ENCODE measurements at places on chromosomes 12 and 14. TPM values are rescaled to one million over a fixed set of nuclear protein-coding genes. Genes with fewer than 3 reads are reported as not detected.
A peak's percentile ranks its signal among the peaks of the same experiment; 100 is the strongest.

Gene SMIM41
- not detected for total RNA-seq

Gene JAG2
- total RNA-seq: 17.6 TPM

Gene DDHD1
- total RNA-seq: 12.7 TPM

Gene SYCP3
- not detected for total RNA-seq

Gene TSPAN8
- 289 TPM for total RNA-seq

DNA sequence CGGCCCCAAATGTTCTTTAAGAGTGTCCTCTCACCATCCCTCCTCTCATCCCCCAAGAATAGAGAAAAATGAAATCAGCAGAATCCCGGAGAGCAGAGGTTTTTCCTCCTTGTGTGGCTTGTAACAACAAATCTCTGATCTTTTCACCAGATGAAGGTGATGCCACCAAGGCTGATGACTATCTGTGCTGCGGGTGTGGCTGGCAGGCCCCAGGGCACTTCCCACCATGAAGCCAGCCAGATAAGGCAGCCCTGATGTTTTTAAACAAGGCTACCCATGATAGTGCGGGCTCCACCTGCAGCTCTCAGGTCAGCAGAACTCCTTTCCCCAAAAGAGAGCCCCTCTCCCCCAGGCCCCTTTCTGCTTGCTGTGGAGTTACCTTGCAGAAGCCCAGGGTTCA, 58.0 kb upstream of the PARP11 start:
- H3K27ac ChIP-seq: no peak overlapping the region
- no peaks in the 10 kb centered on the region for H3K27me3 ChIP-seq
- no peaks in the 10 kb centered on the region for H3K36me3 ChIP-seq
- no peak for DNase-seq

DNA sequence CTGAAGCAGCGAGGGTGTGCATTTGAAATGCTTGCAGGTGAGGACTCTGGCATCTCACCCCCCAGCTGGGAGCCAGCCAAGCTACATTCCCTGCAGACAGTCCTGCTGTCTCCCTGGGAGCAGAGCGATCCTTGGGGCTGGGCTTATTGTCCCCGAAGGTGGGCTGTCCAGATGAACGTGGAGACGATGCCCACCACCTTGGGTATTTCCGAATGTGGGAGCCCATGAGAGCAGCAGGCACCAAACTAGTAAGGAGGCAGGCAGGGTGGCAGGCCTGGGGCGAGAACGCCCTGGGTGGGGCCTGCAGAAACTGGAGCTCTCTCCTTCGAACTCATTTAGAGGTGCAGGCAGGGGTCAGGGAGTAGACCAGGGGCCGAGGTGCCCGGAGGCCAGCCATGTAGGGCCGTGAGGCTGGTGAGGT, 18.5 kb downstream of the ZBTB42 start:
- H3K4me1 ChIP-seq: peaks cover 4% of the 10 kb centered on the region
- peaks cover 9% of the 10 kb centered on the region for H3K27me3 ChIP-seq
- peaks cover 28% of the 10 kb centered on the region for H3K36me3 ChIP-seq
- no peak for DNase-seq
- no peak overlapping the region for H3K4me3 ChIP-seq
- no peak overlapping the region for H3K27ac ChIP-seq

DNA sequence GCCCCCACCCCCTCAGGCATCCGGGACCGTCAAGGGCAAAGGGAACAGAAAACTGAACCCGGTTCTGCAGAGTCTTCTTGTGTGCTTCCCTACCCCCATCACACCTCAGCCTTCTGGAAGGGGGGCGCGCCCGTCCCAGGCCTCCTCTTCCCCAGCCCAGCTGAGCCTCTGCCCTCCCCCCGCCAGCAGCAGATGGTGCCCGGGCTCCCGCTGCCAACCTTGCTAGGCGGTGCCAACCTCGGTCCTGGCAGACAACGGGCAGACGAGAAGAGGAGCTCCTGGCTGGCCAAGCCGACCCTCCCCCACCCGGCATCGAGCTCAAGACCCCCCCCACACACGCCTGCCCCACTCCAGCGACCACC, 8.7 kb downstream of the STAC3 start:
- H3K36me3 ChIP-seq: peaks cover 69% of the 10 kb centered on the region
- H3K4me1 ChIP-seq: peaks cover 30% of the 10 kb centered on the region
- no peak for DNase-seq
- peak overlapping the region; percentile 43 for H3K27ac ChIP-seq
- H3K4me3 ChIP-seq: peak overlapping the region; percentile 47

DNA sequence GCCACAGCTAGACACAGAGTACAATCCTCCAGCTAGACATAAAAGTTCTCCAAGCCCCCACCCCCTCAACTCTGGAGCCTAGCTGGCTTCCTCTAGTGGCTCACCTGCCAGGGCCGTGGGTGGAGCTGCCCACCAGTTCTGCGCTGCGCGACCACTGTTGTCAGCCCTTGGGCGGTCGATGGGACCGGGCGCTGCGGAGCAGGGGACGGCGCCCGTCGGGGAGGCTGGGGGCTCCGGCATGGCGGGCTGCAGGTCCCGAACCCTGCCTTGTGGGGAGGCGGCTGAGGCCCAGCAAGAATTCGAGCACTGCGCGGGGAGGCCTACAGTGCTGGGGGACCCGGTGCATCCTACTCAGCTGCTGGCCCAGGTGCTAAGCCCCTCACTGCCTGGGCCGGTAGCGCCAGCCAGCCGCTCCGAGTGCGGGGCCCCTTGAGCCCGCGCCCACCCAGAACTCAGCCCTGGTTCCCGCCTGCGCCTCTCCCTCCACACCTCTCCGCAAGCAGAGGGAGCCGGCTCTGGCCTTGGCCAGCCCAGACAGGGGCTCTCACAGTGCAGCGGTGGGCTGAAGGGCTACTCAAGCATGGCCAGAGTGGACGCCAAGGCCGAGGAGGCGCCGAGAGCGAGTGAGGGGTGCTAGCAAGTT, 51.0 kb downstream of the RTN1 start:
- DNase-seq: no peak
- H3K36me3 ChIP-seq: no peaks in the 10 kb centered on the region
- H3K27me3 ChIP-seq: peaks cover 26% of the 10 kb centered on the region
- H3K4me3 ChIP-seq: no peak overlapping the region
- no peak overlapping the region for H3K27ac ChIP-seq
- H3K4me1 ChIP-seq: no peaks in the 10 kb centered on the region

DNA sequence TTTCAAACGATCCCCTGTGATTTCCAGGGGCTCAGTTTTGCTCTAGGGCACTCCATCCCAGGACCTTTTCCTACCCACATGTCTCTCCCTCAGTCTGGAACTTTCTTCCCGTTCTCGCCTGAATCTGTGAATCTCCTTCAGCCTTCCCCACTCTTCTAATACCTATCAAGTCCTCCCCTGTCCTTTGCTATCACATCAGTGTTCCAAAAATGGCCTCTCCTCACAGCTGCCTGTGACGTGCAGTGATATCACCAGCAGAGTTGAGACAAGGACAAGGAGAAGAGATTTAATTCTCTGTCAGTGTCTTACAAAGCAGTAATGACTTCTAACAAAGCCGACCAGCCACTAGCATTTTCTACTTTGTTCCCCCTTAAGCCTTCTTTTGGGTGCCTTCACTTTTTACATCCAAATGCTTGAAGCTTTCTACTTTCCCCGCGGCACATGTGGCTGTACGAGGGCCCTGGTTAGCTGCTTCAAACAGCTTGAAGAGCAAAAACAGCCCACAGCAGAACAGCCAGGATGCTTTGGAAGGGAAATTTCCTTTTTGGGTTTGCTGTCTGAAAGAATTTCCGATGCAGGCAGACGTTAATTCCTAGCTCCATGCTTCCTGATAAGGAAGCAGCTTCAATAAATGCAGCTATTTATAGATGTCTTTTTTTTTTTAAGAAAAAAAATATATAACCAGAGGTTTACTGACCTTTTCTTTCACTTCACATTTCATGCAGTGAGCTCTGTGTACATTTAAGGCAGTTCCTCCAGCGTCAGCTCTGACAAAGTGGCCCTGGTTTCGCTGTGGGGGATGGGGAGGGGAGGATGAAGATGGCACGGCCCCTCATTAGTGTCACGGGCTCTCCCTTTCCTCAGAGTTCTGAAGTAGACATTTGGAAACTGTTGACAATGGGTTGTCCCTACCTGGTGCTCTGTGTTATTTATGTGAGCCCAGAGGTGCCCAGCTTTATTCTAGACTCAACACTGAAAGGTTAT, 109.3 kb downstream of the ETV6 start:
- no peak overlapping the region for H3K4me3 ChIP-seq
- H3K36me3 ChIP-seq: peaks cover 20% of the 10 kb centered on the region
- DNase-seq: no peak
- no peaks in the 10 kb centered on the region for H3K27me3 ChIP-seq

DNA sequence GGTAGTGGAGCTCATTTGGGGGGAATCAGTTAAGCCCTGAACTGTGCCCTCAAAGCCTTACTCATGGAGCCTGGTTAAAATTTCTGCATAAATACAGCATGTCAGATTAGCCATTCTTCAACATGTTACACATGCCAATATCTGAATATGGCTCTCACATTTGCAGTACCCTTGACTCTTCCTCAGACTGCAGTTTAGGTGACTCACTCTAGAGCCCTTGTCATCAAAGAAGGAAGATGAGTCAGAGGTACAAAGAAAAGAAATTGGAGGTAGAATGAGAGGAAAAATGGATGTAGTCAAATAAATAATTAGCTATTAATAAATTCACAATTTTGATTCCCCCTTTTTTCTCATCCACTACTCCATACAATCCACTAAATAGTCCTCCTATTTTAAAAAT, 23.6 kb upstream of the OR4K2 start:
- no peaks in the 10 kb centered on the region for H3K36me3 ChIP-seq
- DNase-seq: no peak
- no peaks in the 10 kb centered on the region for H3K27me3 ChIP-seq
- no peak overlapping the region for H3K27ac ChIP-seq
- H3K4me3 ChIP-seq: no peak overlapping the region
- H3K4me1 ChIP-seq: no peaks in the 10 kb centered on the region

- no peaks in the 10 kb centered on the region for H3K27me3 ChIP-seq
- H3K4me3 ChIP-seq: no peak overlapping the region
- H3K4me1 ChIP-seq: no peaks in the 10 kb centered on the region
- DNase-seq: no peak
- no peaks in the 10 kb centered on the region for H3K36me3 ChIP-seq
These were observed 11.6 kb downstream of the SIX1 start for GRCh38 chr14:60637479-60638315.

GRCh38 chr14:34460295-34460694, 1.7 kb downstream of the SPTSSA start:
- H3K27ac ChIP-seq: no peak overlapping the region
- H3K4me3 ChIP-seq: peak overlapping the region; percentile 82
- H3K36me3 ChIP-seq: peaks cover 33% of the 10 kb centered on the region
- no peaks in the 10 kb centered on the region for H3K4me1 ChIP-seq
- H3K27me3 ChIP-seq: no peaks in the 10 kb centered on the region
- no peak for DNase-seq

- no peak overlapping the region for H3K27ac ChIP-seq
- H3K36me3 ChIP-seq: peaks cover 32% of the 10 kb centered on the region
- no peaks in the 10 kb centered on the region for H3K27me3 ChIP-seq
These were observed 203 bp downstream of the NFATC4 start for GRCh38 chr14:24368212-24368561.

DNA sequence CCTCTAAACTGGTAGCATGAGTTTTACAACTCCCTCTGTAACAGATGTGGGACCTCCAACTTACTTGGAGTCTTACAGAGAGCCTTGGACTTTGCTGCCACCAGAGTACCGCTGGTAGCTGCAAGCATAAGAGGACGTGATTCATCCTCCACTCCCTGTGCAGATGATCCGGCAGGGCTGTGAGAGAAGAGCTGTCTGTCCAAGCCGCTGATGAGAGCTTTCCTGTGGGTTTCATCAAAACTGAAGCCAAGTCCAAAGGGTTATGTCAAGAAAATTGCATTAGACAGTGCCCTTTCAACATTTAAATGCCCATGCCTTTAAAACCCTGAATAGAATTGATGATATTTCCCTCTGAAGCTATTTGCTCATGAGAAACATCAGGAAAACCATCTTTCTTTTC, 85.8 kb downstream of the LLPH start:
- H3K36me3 ChIP-seq: no peaks in the 10 kb centered on the region
- H3K27ac ChIP-seq: no peak overlapping the region
- H3K4me1 ChIP-seq: peaks cover 5% of the 10 kb centered on the region
- peaks cover 40% of the 10 kb centered on the region for H3K27me3 ChIP-seq
- H3K4me3 ChIP-seq: no peak overlapping the region

DNA sequence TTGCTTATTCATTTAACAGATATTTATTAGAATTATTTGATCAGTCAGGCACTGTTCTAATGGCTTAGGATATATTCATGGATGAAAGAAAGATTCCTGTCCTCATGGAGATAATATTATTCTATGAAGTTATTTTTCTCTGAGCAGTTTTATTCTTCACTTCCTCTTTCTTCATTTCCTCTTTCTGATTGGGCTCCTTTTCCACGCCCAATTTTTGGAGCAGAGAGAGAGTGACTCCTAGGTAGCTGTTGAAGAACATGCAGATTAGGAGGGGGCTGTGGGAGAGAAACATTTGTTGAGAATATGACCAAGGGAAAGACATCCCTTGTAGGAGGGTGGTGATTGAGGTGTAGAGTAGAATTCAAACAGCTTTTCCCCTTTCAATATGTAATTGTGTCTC, 6.0 kb upstream of the YARS2 start:
- H3K27me3 ChIP-seq: no peaks in the 10 kb centered on the region
- H3K4me3 ChIP-seq: no peak overlapping the region

- H3K4me3 ChIP-seq: no peak overlapping the region
- peaks cover 12% of the 10 kb centered on the region for H3K36me3 ChIP-seq
- H3K27ac ChIP-seq: no peak overlapping the region
- peaks cover 13% of the 10 kb centered on the region for H3K27me3 ChIP-seq
- no peak for DNase-seq
These were observed 28.6 kb upstream of the DLK1 start for GRCh38 chr14:100698066-100698465.

DNA sequence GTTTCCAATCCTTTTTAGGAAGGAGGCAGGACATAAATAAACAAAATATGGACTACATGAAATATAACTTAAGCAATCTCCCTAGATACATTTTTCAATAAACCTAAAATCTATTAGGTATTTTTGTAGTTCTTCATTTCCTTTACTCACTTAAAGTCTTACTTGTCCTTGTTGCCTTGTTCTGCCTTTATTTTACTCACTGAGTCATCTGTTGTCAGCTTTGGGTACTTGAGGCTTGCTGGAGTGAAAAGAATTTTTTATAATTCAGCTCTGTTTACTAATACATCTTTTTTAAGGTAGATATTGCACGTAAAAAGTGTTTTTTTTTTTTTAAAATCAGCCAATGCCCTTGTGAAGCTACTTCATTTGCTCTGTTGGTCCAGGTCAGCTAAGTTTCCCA, 216.2 kb downstream of the PELI2 start:
- H3K4me3 ChIP-seq: no peak overlapping the region

- peaks cover 42% of the 10 kb centered on the region for H3K27me3 ChIP-seq
- DNase-seq: no peak
- H3K4me3 ChIP-seq: no peak overlapping the region
- H3K27ac ChIP-seq: no peak overlapping the region
- H3K4me1 ChIP-seq: no peaks in the 10 kb centered on the region
These were observed 22.7 kb upstream of the EIF5 start for GRCh38 chr14:103311171-103311997.

DNA sequence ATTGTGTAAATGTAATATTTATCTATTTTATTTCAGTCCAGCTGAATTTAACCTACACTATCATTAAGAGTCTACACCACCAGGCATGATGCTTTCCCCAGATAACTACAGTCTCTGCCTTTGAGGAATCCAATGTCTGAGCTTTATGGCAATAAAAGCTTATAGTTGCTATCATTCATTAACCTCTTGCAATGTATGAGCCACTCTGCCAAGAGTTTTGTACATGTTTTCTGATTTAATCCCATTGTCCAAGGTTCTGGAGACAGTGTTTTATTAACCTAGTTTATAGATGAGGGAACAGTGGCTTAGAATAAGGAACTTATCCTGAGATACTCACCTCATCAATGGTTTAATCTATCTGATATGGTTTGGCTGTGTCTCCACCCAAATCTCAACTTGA, 17.1 kb upstream of the KITLG start:
- DNase-seq: no peak
- H3K27ac ChIP-seq: no peak overlapping the region
- H3K4me1 ChIP-seq: peaks cover 20% of the 10 kb centered on the region
- no peaks in the 10 kb centered on the region for H3K27me3 ChIP-seq
- no peak overlapping the region for H3K4me3 ChIP-seq

Data from Calu3 (cell line).